ENCODE measurements at places on chromosomes 7 and 10.

GRCh38 chr10:71476228-71477011 lies 79.7 kb downstream of the CDH23 start:
- DNase-seq, result no peak

DNA sequence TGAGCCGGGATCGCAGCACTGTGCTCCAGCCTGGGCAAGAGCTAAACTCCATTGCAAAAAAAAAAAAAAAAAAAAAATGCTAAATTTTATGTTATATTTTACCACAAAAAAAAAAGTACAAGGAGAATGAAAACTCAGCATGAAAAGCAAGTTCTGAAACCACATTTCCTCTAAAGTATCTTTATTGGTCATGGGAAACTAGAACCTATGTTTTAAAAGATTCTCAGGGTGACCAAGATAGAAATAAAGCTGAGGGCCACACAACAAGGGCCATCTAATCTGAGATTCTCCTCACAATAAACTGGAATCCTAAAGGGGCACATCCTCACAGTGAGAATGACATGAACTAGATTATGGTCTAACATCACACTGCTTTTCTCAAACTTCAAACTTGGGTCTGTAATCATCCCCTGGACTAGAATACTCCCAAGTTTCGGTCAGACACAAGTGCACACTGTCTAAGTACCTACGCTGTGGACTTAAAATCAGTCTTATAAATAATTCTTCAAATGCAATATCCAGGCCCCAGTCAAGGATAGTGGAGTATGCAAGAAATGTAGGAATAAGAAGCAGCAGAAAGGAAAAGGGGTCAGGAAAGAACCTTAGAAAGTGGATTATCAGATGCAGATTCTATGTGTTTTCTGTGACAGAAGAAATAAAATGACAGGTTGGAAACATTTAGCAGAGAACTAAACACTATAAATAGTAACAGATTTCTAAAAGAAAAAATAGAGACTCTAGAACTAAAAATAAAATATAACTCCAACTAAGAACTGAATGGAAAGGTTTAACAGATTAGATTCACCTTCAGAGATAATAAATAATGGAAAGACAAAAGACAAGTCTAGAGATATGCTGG lies 49.9 kb downstream of the COA1 start:
- DNase-seq, result no peak

DNA sequence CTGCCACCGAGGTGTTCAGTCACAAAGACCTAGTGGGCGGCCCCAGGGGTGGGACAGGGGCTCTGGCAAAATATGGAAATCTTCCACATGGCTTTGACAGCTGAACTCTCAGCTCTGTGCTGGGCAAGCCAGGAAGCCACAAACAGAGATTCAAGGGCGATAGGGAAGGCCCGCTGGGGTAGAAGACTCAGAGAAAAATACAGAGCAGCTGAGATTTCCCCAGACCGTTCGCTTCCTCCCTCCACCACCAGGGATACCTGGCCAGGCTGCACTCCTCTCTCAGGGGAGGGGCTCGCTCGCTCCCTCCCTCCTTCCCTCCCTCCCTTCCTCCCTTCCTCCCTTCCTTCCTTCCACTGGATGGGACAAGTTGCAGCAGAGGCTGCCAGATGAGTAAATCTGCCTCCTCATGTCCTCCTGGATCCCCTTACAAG lies 260.5 kb downstream of the PRPF18 start:
- DNase-seq, result no peak

GRCh38 chr7:111735661-111736551 lies 173.6 kb upstream of the IMMP2L start:
- peak; percentile 22 for DNase-seq

DNA sequence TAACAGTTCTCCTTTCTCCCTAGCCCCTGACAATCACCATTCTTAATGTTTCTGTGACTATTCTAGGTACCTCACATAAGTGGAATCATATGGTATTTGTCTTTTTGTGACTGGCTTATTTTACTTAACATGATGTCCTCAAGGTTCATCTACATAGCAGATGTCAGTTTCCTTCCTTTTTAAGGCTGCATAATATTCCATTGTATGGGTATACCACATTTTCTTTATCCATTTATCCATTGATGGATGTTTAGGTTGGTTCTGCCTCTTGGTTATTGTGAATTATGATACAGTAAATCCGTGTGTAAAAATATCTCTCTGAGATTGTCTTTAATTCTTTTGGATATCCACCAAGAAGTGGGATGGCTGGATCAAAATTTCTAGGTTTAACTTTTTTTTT lies 13.2 kb downstream of the BBS9 start:
- no peak for DNase-seq

- DNase-seq, result no peak
Measured at GRCh38 chr7:138092486-138093028, 16.3 kb downstream of the AKR1D1 start.

GRCh38 chr7:25885057-25885576 lies 266.9 kb upstream of the NFE2L3 start:
- DNase-seq, result no peak

DNA sequence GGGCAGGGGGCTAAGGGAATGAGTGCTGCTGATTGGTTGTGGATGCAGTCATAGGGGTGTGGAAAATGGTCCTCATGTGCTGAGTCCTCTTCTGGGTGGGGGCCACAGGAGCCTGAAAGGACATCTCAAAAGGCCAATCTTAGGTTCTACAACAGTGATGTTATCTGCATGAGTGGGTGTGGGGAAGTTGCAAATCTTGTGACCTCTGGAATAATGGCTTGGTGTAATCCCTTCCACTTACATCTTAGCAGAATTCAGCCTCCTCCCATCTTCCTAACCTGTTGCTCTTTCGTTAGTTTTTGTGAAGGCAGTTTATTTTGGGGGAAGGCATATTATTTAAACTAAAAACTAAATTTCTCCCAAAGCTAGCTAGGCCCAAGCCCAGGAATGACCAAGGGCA lies 42.0 kb upstream of the OIT3 start:
- no peak for DNase-seq

- DNase-seq, result no peak
Measured at GRCh38 chr7:135801045-135801693, 52.6 kb upstream of the FAM180A start.

DNA sequence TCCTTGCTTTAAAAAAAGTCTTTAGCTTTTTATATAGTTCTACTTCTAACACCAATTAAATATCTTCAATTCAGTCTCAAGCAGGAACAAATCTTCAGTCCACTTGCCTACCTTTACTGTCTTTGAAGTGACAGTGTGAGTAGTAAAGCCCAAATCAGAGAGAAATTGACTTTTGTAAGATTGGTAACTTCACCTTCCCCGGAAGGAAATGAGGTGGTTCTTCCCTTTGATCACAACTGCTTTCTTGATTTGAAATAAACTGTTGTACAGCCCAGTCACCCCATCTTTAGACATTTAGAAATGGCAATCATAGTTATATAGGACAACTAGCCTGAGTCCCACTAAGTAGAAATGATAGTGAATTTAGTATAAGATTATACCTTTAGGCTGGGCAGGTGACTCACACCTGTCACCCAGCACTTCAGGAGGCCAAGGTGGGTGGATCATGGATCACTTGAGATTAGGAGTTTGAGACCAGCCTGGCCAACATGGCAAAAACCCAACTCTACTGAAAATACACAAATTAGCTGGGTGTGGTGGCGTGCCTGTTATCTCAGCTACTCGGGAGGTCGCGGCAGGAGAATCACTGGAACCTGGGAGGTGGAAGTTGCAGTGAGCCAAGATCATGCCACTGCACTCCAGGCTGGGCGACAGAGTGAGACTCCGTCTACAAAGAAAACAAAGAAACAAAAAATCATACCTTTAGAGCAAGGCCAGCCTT lies 4.7 kb downstream of the FAS start:
- DNase-seq, result no peak

- no peak for DNase-seq
Measured at GRCh38 chr10:48501226-48501625, 103.6 kb downstream of the ARHGAP22 start.

DNA sequence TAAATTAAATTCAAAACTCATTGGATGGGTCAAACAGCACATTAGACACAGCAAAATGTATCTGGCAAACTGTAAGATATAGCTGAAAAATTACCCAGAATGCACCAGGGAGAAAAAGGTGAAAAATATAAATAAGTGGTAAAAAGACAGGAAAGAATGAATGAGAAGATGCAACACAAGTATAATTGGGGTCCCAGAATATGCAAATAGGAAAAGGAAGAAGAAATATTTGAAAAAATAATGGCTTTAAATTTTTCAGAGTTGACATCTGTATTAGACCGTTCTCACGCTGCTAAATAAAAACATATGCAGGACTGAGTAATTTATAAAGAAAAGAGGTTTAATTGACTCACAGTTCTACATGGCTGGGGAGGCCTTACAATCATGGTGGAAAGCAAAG lies 167.7 kb upstream of the PLXNA4 start:
- DNase-seq, result no peak

GRCh38 chr7:36013246-36014014 lies 139.6 kb upstream of the EEPD1 start:
- DNase-seq, result no peak

DNA sequence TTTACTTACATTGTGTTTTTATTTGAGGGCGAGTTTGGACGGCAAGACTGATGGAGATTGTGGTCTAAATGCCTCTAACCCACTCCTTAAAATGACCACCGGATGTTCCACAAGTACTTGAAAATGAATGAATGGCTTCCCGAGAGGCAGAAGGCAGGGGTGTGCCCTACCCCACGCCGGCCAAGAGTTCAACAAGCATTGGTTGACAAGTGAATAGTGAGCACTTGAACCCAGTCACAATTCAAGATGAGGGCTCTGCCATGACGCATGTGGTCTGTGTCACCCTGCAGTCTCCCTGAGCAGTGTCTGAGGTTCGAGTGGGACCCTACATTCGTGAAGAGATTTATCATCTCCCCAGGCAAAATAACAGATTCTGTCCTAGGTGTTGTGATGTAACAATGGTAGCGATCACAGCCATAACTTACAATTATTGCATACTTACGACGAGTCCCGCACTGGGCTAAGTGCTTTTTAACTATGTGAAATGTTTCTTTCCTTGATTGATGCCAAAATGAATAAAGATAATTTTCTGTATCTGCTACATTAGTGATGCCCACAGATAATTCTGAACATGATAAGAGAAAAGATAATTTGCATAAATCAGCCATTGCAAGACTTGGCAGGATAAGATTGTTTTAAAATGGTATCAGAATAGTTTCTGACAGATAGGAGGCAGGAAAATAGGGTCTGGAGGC lies 305.4 kb downstream of the WDR37 start:
- DNase-seq, result no peak

GRCh38 chr7:42035210-42035609 lies 201.8 kb downstream of the GLI3 start:
- no peak for DNase-seq

DNA sequence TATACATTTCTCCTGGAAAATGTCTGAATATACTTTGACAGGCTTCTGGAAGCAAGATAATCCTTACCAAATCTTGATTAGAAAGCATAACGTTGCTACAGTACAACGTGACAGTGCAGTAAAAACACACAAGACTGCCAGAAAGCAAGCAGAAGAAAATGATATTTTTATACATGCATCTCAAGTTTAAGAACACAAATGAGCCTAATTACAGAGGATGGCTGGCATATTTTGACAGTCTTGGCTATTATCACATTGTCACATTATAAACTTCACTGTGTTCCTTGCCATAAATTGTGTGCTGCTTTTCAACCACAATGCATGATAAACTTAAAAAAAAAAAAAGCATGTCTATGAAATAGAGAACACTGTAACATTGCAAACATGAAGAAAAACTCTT lies 4.3 kb downstream of the IKZF5 start:
- no peak for DNase-seq

GRCh38 chr7:123771846-123772245 lies 23.0 kb upstream of the WASL start:
- DNase-seq, result no peak

GRCh38 chr7:151249034-151249731 lies 689 bp upstream of the SMARCD3 start:
- DNase-seq, result no peak

DNA sequence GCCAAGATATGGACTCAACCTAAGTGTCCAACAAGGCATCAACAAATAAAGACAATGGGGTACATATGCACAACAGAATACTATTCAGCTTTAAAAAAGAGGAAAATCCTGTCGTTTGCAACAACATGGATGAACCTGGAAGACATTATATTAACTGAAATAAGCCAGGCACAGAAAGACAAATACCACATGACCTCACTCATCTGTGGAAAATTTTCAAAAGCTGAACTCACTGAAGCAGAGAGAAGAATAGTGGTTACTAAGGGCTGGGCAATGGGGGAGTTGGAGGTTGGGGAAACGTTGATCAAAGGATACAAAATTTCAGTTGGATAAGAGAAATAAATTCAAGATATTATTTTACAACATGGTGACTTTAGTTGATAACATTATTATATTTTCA lies 221.4 kb upstream of the PITRM1 start:
- no peak for DNase-seq

GRCh38 chr10:73937333-73938043 lies 26.6 kb downstream of the PLAU start:
- DNase-seq, result no peak

DNA sequence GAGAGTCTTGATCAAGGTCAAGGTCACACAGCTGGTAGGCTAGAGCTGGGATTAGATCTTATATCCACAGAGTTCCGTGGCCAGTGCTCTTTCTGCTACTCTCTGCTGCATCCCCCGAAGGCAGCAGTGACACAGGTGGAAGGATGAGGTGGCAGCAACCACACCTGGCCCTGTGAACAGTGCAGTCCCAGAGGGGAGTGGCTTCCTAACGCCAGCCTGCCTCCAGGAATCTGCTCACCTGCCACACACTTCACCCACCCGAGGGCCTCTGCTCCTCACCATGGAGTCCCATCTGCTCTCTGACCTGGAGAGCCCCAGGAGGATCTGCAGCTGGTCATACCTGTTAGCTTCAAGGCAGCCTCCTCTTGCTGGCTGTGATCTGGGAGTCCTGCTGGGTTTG lies 484.2 kb downstream of the PLXNA4 start:
- no peak for DNase-seq

DNA sequence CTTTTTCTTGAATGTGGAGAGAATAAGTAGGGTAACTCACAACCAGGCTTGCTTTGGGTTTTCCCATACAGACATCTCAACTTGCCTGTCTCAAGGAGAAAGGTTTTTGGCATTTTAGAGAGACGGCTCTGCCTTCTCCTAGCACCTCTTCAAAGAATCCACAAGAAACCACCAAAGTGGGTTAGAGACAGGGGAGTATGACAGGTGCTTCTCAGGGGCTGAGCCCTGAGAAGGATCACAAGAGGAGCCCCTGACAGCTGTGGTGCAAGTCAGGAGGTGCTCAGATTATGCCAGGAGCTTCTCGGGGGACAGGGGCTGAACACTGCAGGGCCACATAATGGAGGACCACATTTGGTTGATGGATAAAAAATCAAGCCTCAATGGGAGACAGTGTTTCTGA lies 170.8 kb upstream of the LYZL2 start:
- no peak for DNase-seq
